ENCODE measurements at places on chromosomes 7 and 10.

DNA sequence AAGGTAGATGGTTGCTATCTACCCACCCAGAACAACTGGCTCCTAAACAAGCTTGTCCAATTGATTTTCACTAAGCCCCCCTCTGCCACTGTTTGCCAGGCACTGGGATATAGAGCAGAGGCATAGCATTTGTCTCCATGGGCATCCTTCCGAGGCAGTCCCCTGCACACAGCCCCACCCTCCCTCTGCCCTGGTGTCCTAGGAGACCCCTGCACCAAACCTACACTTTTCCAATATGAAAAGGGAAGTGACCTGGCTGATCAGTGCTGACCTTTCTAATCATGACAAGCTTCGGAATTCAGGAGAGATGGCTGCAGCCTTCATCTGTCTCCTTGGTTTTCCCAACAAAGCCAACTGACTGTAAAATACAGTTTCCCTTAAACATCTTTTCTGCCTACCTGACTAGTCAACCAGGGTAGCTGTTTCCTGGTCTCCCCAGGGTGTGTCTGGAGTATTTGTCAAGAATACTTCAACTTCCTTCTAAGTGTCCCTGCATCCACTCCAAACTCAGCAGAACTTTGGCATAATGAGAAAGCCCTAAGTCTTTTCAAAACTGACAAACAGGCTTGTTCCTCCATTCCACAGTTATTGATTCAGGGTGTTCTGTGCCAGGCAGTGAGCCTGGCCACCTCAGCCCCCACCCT is 7.6 kb upstream of the SLC18A3 start:
- DNase-seq: no peak

GRCh38 chr10:103104721-103105120 is 88.4 kb downstream of the NT5C2 start:
- no peak for DNase-seq

DNA sequence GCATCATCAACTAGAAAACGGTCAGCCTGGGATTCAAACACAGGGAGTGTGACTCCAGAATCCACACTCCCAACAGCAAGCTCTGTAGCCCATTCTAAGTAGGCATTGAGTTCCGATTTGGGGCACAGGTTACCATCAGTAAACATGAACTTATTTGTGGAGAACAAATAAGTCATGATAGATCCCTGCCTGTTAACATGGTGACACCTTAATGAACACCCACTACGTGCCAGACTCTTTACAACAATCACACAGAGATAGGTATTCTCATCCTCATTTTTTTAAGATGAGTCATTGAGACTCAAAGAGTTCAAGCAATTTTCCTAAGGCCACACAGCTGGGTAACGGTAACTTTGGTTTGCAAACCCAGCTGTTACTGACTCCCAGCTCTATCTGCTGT is 91.5 kb downstream of the LYZL2 start:
- no peak for DNase-seq

GRCh38 chr7:25083201-25083600 is 41.9 kb downstream of the CYCS start:
- no peak for DNase-seq

DNA sequence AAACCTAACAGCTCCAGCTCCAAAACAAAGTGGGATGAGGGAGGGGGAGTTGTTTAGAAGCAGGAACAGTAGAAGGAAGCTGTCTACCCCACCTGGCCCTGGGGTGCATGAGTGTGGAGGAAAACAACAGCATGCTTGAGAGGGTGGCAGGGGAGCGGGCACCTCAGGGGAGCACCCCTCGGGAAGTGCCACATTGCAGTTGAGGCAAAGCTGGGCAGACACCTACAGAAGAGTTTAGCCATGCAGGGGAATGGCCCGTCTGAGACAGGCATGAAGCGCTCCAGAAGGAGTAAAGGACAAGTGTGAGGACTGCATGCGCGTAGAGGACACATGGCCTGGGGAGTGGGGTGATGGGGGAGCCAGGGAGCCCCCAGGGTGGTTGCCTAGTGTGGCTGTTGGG is 18.1 kb downstream of the CHAT start:
- DNase-seq: no peak

DNA sequence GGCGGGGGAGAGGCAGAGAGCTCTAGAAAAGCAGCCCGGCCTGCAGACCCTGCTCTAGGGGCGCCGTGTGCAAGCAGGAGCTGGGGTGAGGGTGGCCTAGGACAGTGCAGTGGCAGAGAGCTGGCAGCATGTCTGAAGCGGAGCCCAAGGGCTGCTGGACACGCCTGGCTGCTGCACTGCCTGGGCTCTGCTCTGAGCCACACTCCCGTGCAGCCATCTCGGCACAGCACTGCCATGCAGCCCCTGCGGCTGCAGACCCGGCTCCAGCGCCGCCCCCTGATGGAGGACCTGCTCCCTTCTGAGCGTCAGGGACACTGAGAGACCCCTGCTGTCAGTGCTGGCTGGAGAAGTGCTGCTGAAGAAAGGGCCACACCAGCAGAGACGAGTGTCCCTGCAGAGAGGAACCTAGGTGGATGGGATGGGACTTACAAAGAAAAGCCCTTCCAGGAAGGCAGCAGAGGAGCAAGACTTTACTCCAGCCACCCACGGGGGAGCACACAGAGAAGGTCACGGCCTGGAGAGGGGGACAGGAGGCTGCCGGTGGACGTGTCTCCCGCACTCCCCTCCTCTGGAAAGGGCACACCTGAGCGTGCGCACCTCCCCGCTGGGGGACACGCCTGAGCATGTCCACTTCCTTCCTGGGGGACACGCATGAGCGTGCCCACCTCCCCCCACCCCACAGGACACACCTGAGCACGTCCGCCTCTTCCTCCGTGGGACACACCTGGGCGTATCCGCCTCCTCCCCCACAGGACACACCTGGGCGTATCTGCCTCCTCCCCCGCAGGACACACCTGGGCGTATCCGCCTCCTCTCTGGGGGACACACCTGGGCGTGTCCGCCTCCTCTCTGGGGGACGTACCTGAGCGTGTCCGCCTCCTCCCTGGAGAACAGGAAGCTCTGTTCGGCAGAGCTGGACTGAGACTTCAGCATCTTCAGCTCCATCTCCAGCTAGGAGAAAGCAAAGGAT is 252.9 kb downstream of the MAD1L1 start:
- no peak for DNase-seq

GRCh38 chr7:83579740-83580139 is 69.2 kb downstream of the SEMA3E start:
- no peak for DNase-seq

DNA sequence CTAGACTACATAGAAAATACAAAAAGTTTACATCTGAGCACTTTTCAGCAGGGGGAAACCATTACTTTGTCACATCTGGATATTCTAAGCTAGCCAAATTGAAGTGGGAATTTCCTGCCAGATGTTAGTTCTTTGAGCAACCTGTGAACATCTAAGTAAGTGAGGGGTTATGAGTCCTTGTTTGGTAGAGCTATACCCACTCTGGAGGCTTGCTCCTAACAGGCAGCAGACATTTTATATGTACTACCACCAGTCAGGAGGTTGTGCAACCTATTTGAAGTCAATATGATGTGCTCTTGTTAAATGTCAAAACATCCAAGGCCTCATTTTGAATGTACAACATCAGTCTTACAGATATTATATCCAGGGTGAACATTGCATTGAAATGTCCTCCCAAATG is 143.3 kb upstream of the KAT6B start:
- DNase-seq: no peak

GRCh38 chr10:121662531-121662930 is 64.3 kb upstream of the FGFR2 start:
- DNase-seq: no peak

- no peak for DNase-seq
Observed at GRCh38 chr7:159142199-159142598, 2.5 kb downstream of the VIPR2 start.

DNA sequence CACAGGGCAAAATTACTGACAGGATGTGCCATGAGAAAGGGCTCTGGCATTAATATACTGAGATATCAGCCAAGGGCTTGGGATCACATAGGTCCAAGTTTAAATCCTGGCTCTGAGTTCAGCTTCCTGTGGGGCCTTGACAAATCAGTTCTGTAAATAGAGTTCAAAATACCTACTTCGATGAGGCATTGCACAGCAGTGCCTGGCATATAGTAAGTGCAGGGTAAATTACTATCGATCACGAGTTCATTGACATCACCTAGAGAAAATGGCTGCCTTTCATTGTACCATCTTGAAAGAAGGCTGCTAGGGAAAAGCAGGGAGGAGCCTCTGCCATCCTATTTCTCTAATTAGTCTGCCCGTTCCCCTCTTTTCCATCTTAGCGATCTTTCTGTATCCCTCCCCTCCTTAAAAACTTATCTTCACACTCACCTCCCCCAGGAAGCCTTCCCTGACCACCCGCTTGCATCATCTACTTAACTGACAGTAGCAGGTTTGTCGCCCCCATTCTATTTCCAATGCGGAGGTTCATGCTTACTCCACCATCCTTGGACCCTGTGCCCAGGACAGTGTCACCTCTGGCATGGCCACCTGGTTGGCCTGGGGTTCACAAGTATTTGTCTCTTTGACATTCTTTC is 124.5 kb downstream of the C10orf105 start:
- no peak for DNase-seq

DNA sequence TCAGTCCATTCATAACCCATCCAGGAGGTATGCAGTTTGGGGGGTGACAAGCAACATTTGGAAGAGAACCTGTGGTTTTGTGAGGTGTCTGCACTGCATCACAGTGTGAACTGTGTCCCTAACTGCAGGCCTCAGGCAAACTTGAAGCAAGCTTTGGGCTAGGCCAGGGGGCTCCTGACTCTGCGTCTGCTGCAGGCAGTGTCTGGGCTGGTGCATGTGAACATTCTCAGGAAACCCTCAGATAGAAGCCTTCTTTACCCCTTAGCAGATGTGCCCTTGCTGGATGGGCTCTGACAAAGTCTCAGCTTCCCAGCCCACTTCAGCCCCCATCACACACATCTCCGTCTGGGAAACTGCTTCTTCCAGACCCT is 61.0 kb downstream of the VIPR2 start:
- DNase-seq: no peak

DNA sequence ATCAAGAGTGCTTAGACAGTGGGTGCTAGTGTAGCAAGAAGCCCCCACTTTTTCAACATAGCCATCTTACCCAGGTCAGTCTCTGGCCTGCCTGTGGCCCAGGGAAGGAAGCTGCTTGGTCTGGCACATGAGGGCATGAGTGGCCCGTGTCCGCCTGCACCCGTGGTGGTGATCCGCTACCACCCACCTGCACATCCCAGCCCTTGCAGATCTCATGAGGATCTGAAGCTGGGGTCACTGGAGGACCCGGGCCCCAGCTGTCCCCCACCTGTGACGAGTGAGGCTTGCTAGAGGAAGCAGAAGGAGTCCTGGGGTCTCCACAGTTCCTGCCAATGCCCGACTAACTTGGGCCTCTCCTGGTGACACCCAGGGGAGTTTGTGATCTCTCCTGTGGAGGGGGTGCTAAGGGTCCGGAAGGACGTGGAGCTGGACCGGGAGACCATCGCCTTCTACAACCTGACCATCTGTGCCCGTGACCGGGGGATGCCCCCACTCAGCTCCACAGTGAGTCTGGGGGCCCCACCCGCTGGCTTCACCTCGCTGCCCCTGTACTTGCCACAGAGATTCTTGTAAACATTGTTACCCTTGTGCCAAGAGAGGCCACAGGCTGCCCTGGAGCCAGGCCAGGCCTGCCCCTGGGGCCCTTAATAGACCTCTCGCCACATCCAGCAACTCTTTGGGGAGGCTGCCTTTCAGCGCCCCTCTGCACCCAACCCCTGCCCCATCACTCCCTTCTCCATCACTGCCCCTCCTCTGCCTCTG is 10.8 kb upstream of the VSIR start:
- DNase-seq: no peak

- DNase-seq: no peak
Observed at GRCh38 chr7:27546610-27547009, 116.1 kb downstream of the HIBADH start.

- no peak for DNase-seq
Observed at GRCh38 chr7:117403737-117404136, 23.6 kb downstream of the ASZ1 start.

GRCh38 chr7:17988858-17989257 is 38.8 kb downstream of the PRPS1L1 start:
- no peak for DNase-seq

DNA sequence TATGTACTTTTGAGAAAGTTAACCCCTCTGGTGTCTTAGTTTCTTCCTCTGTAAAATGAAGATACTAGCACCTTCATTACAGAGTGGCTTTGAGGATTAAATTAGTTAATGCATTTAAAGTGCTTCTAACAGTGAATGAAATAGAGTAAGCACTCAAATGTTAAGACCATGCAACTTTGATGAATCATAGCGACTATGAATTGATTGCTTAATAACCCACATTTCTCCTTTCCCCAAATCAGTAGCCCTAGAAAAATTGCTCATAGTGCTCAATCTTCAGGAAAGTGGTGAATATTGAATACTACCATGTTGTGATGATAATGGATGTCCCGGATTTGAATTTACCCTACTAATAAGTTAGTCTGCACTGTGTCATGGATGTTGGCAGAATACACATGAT is 48.1 kb downstream of the CD36 start:
- DNase-seq: no peak

- no peak for DNase-seq
Observed at GRCh38 chr7:13742126-13742525, 247.3 kb downstream of the ETV1 start.

DNA sequence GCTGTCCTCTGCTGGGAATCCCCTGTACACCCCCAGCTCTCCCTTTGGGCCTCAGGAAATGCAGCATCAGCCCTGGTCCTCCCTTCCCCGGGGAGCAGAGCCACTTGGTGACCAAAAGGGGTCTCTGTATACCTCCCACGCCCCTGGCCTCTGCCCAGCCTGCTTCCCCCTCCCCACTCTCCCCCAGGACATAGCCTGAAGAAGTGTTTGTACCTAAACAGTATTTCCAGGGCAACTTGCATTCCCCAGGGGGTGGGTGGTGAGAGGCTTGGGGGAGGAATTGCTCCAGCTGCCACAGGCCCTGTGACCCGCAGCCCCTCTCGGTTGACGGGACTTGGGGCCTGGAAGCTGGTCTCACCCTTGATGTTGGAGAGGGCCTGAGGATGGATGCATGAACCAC is 39.3 kb downstream of the TMEM270 start:
- DNase-seq: no peak

DNA sequence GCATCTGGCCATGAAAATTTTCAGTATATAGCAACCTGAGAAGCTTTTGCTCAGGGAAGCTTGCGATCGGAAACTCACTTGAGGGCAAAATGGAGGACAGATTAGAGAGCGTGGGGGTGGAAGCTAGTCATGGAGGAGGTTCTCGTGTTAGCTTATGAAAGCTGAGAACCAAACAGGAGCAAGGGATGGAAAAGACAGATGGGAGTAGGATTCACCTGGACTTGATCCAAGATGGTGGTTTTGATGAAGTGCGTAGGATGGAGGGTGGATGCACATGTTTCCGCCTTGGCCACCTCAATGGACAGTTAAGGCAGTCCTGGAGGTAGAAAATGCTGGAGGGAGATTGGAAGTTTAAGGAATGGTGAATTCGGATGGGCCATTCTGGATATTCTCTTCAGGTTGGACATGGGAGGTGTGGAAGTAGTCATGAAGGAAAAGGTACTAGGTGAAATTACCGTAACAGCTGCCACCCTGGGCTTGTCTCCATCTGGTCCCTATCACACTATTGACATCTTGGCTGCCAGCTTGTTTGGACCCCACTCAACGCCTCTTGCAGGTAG is 6.3 kb upstream of the C10orf95 start:
- no peak for DNase-seq
